Ammon's horn (tissue), 1 donor: ENCODE measurements at places on chromosomes 2 and 18.

DNA sequence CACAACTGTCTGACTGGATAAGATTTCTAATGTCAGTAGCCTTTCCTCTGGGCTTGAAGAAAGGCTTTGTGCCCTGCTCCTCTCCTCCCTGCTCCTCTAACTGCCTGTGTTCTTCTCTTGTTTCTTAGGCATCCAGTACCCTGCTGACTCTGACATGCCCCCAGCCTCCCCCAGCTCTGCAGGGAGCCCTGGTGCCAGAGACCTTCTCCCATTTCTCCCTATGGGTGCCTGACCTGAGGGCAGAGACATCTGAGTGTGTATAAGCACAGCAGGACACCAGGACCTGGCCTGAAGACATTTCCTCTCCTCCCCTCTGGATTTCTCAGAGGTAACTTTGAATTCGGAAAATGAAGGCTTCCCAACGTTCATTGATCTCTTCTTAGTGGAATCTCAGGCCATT is 23.6 kb downstream of the RNF144A start:
- no peak for DNase-seq

- peak; percentile 58 for DNase-seq
Measured at GRCh38 chr2:43107679-43108078, 118.7 kb downstream of the ZFP36L2 start.

- DNase-seq, result no peak
Measured at GRCh38 chr2:75569546-75569945, 8.8 kb upstream of the EVA1A start.

DNA sequence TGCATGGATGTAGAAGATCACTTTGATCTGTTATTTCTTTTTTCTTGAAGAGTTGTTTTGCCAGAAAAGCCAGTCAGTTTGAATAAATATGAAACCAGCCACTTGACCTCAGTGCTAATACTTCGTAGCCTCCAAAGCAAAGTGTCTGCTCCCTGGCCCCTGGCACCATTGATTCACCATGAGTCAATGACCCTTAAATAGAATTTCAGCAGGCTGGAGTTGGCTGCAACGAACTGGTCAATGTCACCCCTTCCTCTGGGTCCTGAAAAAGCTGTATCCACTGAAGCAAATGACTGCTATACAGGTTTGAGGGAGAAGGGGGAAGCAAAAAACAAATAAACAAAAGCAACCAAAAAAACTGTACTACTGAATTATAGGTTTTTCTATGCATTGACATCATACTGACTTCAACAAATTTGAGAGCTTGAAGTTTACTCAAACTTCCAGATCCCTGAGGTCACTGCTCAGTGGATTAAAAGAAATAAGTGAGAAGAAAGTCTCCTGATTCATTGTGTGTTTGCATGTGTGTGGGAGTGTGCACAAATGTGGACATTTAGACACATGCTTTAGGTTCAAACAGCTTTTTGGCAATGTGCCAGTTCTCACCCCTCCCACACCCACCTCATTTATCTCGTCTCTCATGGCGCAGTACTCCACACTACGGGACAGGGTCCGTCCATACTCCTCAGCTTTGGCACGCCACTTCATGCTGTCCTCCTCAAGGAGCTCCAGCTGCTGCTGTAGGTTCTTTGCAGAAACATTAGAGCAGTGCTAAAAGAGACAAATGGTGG is 58.1 kb upstream of the TTN start:
- DNase-seq, result no peak

GRCh38 chr2:190410166-190410565 is 2.0 kb downstream of the MFSD6 start:
- DNase-seq, result no peak

- no peak for DNase-seq
Measured at GRCh38 chr18:53115876-53116585, 776.0 kb downstream of the DCC start.

- no peak for DNase-seq
Measured at GRCh38 chr2:200814917-200815316, 3.2 kb downstream of the BZW1 start.

DNA sequence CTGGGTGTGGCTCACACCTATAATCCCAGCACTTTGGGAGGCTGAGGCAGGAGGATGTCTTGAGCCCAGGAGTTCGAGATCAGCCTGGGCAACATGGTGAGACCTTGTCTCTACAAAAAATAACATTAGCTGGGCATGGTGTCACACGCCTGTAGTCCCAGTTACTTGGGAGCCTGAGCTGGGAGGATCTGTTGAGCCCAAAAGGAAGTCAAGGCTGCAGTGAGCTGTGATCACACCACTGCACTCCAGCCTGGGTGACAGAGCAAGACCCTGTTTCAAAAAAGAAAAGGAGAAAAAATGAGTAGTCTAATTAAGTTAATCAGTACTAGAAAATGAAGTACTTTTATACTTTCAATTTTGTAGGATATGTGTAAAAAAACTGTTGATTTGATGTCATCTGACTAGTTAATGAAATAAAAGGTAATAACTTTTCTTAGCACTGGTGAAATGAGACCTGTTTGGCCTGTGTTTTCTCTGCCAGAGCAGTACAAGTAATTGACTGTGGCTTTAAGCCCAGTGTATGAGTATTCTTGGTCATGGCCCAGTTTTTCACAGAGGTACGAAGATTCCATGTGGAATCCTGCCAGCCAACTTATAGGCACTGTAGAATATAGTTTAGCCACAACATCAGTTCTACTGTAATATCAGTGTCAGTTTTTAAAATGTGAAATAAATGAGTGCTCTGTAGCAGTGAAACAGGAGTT is 35.8 kb downstream of the MFSD6 start:
- DNase-seq, result no peak
